ENCODE measurements at places on chromosomes 3 and 15. TPM values are rescaled to one million over a fixed set of nuclear protein-coding genes. Genes with fewer than 3 reads are reported as not detected.

Gene CACNA1D
- 10.7 TPM for total RNA-seq

Gene LARP6
- total RNA-seq, result 41.9 TPM

Gene TPM1
- total RNA-seq, result 7,709 TPM

Gene GALNT15
- total RNA-seq, result 19.3 TPM

Gene DNAJA4
- total RNA-seq, result 129 TPM

Gene LAMB2
- total RNA-seq, result 725 TPM

Gene FGF12
- 354 TPM for total RNA-seq

DNA sequence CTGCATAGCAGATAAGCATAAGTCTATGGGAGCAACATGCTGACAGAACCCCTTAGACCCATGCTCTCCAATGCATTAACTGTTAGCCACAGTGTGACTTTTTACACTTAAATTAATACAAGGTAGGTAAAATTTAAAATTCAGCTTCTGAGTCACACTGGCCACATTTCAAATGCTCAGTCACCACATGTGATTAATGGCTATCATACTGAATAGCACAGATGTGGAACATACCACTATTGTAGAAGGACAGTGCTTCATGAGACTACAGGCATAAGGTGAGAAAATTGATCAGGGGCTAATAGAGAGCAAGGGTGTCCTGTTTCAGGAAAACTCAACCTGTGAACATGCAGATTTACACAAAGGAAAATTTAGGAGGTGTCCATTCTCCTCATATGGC lies 357.0 kb upstream of the SEMA6D start:
- DNase-seq, result no peak

DNA sequence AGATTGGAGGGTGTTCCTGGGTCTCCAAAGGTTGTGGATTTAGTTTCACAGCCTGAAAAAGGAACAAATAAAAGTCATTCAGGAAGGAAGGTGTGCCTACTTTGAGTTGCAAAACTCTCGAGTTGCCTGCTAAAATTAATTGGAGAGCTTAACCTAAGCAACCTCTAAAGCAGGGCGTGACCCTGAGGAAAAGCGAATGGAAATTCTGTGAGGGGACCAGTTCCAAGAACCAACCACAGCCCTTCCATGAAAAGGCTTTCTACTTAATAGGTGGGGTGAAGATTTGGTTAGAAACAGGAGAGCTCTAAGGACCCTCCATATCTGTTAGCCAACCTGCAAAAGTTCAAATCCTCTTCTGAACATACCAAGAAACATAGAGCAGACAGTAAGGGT lies 1.5 kb downstream of the CD80 start:
- DNase-seq, result no peak

GRCh38 chr15:59738676-59739075 lies 49.6 kb upstream of the BNIP2 start:
- DNase-seq, result no peak

DNA sequence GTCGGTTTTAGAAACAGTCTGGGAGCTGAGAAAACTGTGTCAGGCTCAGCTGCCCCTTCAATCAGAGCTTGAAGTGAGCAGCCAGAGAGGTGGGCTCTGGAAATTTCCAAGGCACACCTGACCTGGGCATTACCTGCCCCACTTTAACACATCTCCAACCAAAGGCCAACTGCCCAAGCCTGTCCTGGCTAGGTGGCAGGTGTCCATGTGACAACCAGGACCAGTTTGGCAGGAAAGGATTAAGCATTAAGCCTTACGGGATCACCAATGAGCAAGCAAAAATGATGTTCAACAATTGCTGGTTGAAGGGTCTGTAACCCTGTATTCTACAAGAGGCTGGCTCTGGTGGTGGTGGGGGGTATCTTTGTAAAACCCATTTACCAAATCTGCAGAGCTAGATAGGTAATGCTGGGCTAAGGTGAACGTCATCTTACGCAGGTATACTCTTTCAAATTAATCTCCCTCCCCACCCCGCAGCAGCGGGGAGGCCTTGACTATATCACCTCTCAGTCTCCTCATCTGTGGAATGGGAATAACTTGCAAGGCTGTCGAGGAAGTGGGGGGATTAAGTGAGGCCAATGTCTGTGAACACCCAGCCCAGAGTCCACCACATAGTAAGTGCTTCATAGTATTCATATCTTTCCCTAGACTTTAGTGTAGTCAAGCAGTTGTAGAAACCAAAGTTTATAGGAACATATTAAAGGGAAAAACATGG lies 183.2 kb downstream of the MEGF11 start:
- DNase-seq, result no peak

DNA sequence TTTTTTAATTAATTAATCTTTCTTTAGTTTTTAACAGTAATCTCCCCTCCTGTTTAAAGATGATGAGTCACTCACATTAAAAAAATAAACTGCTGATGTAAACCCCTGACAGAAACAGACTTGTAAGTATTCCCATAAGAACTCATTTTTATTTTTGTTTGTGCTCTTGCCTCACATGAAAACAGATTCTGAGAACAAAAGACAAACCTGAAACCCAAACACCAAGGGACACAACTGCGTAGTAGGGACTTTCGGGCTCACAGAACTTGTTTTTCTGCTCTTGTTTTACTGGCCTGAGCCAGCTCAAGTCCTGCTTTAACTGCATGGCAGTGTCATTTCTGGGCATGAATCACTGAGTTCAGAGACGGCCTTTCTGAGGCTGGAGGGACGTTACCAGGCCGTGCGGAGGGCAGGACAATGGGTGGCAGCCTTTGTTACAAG lies 600.8 kb downstream of the FOXP1 start:
- DNase-seq, result no peak

- DNase-seq, result no peak
These were observed 41.0 kb downstream of the BCL2L10 start for GRCh38 chr15:52071570-52071969.

DNA sequence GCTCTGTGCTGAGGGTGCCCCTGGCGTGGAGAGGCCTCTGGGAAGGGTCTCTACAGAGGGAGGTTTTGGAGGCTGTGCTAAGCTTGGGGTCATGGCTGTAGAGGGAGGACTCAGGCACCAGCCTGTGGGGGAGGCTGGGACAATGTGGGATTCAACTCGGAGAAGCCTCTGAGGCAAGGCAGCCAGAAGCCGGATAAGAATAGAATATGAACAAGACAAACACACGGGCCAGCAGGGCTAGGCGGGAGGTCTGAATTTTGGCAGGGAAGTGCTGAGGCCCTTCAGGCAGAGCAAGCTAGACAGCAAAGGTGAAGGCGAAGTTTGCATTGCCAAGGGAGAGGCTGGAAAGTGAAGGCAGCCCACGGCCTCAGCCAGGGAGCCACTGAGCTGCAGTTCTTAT lies 612.1 kb upstream of the NR2F2 start:
- DNase-seq, result peak; percentile 68

- no peak for DNase-seq
These were observed 15.5 kb downstream of the PAQR9 start for GRCh38 chr3:142947799-142948575.

DNA sequence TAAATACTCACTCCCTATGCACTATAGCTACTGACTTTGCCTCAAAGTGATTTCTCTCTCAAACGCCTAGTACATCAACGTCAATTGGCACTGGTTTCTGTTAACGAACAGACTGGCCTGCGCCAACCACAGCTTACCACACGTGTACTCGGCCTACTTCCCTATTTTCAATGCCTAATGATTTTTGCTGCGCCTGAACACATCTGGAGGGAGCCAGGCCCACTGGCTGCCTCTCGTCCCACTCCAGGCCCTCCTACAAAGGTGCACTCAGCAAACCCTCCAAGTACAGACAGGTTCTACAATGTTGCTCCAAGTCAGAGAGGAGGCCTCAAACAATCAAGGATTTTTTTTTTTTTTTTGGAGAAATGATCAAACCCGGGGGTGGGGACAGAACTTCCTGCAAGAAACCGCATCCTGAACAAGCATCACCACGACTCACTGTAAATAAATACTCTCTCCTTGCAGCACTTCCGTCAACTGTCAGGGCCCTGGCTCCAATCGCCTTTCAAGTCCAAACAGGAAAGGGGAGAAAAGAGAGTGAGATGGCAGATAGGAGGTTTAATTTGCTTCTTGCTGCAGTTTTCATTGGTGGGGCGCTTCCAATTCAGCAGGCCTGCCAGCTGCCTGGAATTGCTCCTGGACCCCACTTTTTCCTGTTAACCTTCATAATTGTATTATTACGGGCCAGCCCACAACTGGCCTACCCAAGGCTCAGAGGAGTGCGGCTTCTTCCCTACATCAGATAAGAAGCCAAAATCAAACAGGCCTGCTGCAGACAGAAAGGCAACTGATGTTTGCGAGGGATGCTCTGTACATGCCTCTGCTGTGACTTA lies 139.3 kb downstream of the FOXP1 start:
- peak; percentile 41 for DNase-seq

DNA sequence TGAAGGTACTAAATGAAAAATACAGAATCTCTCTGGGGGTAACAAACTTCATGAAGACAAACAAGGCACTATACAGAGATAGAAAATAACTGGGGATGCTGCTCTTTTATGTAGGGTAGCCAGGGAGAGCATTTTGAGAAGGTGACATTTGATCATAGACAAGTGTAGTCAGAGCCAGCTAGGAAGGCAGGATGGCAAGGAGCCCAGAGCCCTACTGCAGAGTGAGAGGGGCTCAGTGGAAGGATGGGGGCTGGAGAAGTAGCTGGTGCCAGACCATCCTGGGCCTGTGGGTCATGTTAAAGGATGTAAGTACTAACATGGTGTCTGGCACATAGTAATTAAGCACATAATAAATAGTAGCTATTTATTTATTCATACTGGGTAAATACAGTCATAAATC lies 133.6 kb downstream of the MEIS2 start:
- peak; percentile 61 for DNase-seq

GRCh38 chr3:117063930-117064329 lies 354.4 kb downstream of the TUSC7 start:
- no peak for DNase-seq

DNA sequence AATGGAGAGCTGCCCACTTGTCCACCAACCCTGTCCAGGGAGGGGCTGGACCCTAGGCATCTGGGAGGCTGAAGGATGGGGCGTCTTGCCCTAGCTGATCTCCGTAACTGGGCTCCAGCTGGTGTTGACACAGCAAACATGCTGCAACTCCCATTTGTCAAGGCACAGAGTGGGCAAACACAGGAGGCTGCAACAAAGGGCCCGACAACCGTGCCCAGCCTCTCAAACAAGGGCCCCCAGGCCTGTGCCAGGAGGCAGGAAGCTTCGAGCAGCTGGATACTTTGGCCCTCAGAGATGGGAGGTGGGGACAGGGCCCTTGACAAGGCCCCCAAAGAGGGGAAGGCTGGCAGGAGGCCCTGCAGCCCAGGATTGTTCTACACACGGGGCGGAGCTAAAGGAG lies 64.2 kb upstream of the TMEM115 start:
- no peak for DNase-seq

- no peak for DNase-seq
These were observed 728 bp downstream of the EIF2B5 start for GRCh38 chr3:184135911-184136260.

GRCh38 chr15:67189326-67190051 lies 65.0 kb downstream of the AAGAB start:
- peak; percentile 96 for DNase-seq

DNA sequence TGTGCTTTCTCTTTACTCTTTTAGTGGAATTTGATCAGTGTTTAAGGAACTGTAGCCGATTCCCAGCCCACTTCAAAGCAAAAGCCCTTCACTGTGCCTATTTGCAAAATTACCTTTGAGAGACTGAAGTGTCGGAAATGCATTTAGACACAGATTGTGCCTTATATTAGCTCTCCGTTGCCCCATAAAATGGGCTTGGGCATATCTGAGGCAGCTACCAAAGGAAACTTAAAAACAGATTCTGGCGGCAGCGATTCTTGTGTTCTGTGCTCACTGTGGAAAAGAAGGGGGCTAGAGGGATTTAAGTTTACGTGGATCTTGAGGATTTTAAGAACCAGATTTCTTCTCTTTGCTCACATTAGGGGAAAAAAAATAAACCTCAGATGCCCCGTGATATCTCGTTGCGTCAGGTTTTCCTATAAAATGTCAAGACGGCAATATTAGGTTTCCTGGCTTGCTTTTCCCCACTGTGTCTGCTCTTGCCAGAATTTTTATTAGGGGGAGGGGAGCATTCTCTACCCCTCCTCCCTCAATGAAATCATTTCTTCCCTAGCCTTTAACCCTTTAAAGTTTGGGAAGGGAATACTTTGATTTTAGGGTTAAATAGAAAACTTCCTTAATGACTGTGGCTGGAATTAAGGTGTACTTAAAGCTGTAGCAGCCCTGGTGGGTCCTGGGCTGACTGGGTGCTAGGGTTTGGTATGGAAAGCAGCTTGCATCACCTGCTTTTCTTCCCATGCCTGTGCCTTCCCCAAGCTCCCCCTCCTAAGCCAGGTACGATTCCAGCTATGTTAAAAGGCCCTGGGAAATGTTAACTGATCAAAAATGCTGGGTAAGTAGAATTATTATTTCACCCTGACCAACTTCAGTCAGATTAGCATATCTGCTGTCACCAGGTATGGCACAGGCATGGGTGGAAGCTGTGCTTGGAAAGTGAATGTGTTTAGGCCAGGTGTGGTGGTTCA lies 73.8 kb downstream of the SMAD3 start:
- no peak for DNase-seq

DNA sequence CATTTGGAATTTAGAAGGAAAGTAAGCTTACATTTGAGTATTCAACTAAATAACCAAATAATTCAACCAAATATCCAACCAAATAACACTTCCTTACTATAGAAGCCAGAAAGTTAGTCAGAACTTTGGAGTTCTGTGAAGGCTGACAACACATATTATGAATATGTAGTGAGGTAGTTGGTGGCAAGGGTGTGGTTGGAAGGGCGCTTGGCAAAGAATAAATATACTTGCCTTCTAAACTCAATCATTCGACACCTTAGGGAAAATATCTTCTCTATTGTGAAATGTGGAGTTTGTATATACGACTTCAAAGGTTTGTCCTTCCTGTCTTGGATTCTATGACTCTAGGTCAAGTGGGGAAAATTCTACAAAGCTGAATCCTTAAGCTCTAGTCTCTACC lies 111.7 kb upstream of the OSTN start:
- DNase-seq, result no peak

DNA sequence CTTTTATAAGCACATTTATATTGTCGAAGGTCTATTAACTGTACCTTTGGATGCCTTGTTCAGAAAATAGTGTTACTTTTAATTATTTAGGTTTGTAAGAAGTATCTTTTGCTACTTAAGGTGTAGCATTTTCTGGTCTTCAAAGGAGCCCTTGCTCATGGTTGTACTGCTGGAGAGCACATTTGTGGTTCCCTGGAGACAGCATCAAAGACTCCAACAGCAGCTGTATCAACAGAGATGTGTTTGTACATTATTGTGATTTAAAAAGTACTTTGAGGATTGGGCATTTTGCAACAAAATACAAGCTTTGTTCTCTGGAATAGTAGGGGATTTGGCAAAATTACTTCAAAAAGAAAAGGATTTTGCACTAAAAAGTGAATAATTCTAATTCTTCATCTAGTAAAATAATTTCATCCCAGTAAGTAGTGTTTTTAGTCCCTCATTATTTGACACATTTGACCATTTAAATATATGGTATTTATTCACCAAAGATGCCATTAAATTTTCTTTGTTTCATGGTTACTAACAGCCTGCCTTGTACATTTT lies 16.5 kb downstream of the TBC1D23 start:
- DNase-seq, result no peak

GRCh38 chr3:111751961-111752360 lies 107.1 kb upstream of the PHLDB2 start:
- DNase-seq, result no peak

All from right cardiac atrium (tissue), 5 donors.